ENCODE measurements at places on chromosomes 6 and 20.

DNA sequence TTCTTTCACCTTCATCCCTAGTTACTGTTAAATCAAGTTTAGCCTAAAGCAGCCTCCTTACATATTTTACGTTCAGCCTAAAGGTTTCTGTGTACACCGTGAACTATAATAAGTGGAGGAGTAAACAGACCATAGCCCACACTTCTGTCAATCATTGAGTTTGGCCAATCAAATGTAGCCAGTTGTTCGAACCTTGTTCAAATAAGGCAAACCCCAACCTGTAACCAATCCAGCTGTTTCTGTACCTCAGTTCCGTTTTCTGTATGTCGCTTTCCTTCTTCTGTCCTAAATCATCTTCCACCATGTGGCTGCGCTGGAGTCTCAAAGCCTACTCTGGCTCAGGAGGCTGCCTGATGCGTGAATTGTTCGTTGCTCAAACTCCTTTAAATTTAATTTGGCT is 1.8 kb upstream of the FBXO30 start:
- no peak for DNase-seq

DNA sequence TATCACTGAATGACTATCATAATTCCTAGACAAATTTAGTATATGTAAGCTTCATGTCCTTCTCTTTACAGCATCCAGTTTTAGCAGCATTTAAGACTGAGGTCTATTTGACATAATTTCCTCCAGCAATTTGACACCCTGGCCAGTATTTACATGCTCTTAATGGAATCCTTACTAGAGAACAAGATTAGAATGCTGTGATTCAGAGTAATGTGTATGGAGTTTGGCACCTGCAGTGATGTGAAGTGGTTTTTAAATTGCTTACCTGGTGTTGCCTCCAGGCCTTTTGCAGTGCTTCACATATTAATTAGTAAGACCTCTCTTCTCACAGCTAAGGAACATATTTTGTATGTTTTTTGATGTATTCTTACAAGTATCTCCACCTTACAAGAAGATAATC is 9.8 kb downstream of the NKX2-4 start:
- no peak for DNase-seq

- no peak for DNase-seq
Measured at GRCh38 chr6:137480431-137480830, 13.8 kb downstream of the OLIG3 start.

- no peak for DNase-seq
Measured at GRCh38 chr6:159777240-159777904, 12.0 kb downstream of the TCP1 start.

GRCh38 chr20:10448270-10449156 is 13.4 kb downstream of the SLX4IP start:
- no peak for DNase-seq

DNA sequence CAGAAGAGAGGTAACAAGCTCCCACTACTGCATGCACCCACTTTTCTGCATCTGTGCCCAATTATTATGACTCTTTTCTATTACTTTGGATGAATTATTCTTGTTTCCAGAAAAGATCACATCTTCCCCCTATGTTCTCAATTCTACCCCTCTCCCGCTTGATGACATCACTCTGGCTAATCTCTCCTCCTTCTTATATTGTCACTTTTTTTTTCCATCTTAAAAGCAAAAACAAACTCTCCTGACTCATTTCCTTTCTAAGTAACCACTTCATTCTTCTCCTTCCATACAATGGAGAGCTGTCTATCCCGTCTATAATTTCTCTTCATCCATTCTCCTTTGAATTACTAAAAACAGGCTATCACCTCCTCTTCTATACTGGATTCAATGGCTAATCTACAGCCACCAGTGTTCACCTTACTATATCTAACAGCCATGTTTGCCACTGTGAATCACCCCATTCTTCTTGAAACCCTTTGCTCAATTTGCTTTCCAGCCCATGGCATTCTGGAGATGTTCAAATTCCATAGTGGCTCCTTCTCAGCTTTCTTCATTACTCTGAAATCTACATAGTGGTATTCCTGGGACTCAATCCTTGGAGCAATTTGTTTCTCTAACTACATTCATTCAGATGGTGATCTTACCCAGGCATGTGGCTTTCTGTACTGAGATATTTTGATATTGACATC is 378.4 kb downstream of the ARHGAP18 start:
- DNase-seq, result no peak

DNA sequence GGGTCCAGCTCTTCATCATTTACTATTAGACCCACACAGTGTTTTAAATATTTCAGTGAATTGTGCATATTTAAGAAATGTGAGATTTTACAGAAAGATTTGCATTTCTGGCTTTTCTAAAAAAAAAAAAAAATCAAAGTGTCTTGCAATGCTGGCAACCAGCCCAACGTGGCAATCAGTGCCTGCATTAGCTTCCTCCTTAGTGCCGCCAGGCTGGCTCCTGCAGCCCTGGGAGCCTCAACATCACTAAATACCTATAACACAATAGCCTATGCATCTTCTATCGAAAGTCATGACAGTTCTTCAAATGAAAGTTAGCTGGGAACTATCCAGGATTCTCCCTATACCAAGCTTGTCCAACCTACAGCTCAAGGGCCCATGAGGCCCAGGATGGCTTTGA is 9.4 kb upstream of the CD93 start:
- no peak for DNase-seq

DNA sequence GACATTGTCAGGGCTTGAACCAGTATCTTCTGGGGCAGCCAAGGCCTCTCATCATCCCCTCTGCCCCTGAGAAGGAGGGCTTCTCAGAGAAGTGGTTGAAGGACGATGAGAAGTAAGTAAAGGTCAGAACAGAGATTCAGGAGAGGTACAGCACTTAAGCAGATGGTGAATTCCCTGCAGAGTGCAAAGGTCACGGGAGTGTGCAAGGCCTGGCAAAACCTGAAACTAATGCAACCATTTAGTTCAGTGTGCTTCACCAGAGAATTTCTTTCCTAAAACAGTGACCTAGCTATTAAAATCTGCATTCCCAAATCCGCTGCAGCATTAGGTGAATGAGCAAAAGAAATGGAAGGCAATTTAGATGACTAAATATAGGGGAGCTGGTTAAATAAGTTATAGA is 58.4 kb downstream of the TRERF1 start:
- DNase-seq, result no peak

DNA sequence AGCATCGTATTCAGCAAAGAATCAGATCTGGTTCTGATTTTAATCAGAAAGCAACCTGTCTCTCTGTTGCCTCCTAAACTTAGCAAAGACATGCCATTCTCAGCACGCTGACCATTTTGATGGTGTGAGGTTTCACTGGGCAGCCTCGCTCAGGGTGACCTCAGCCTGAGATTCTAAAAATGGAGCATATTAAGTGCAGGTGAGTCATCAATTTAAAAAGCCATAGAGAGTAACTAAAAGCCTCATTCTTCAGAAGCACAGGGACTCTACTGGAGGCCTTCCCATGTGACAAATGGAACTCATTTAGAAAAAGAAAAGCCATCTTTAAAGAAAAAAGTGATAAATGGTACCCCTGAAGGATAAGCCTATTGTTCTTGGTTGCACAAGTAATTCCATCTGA is 91.3 kb downstream of the FILIP1 start:
- DNase-seq, result no peak

- no peak for DNase-seq
Measured at GRCh38 chr6:155377061-155377460, 62.8 kb upstream of the TFB1M start.

DNA sequence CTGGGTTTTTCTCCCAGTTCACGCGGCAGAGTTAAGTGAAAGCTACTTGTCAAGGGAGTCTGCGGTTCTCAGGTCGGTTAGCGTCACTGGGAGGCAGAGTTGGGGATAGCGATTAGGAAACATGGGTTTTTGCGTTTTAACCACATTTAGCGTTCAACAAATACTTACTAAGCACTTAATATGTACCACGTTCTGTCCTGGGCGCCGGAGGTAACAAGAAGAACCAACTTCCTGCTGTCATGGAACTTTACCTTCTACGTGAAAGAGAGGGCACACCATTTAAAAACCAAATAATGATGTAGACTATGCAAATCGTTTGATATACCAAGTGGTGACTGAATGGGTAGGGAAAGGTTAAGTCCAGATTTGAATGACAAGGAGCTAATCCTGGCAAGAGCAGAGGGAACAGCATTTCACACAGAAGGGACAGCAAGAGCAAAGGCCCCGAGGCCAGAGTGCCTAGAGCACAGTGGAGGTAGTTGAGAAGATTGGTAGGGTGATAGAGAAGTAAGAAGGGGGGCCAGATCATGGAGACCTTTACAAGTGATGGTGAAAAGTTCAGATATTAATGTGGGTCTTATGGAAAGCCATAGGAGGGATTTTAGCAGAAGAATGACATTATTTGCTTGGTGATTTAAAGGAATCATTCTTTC is 744 bp downstream of the RIOK1 start:
- no peak for DNase-seq

DNA sequence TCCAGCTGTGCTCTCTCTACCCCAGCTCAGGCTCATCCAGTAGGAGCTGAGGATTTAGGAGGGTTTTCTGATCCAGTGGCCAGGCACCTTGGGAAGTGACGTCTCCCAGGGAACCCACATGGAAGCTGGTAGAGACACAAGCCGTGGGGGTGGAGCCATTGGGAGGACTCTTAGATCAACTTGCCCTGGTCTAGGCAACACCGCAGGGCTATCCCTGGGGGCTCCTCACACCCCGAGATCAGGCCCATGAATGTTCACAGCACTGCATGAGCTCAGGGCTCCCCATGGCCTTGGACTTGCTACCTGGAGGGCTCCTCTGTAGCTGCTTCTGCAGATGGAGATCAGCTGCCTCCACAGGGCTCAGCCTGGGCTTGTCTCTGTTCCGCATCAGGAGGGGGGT is 112.1 kb downstream of the CDH4 start:
- DNase-seq, result no peak

- no peak for DNase-seq
Measured at GRCh38 chr20:14342918-14343317, 5.5 kb upstream of the FLRT3 start.

GRCh38 chr6:136467186-136467585 is 83.0 kb downstream of the MAP7 start:
- DNase-seq, result no peak

GRCh38 chr6:139346392-139346791 is 28.1 kb downstream of the CITED2 start:
- DNase-seq, result no peak
